Stimulated activated CD4-positive, alpha-beta T cell treated with anti-CD3 and anti-CD28 coated beads, Interleukin-12 subunit alpha, Interleukin-12 subunit beta, amount 100 ng/mL, for 4 hours (primary cell): ENCODE measurements at places on chromosomes 11 and 22.

DNA sequence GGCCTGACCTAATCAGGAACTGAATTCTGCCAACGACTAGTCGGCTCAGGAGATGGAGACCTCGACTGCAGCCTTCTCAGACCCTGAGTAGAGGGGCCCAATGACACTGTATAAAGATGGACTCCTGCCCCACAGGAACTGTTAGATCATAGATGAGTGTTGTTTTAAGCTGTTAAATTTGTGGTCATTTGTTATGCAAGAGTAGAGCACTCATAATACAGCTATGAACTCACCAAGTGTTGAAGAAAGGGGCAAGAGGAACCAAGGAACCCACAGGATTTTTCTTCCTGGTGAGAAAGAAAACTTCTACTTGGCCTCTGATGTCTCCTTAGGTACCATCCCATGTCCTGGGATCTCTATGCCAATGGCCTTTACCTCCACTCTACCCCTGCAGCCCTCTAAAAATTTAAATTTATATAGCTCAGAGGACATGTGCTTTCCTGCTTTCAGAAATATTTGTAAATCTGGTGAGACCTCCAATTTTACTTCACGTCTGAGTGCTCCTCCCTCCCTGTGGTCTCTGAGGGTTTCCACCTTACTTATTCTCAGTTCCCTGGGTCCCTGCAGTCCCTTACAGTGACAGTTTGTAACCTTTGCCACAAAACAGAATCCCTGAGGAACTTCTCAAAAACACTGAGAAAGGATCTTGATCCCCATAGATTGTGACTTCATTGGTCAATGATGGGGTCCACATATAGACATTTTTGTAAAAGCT lies 256.3 kb upstream of the ARHGAP20 start:
- no peak for DNase-seq

GRCh38 chr22:46087816-46088277 lies 62.5 kb upstream of the PPARA start:
- DNase-seq: no peak

DNA sequence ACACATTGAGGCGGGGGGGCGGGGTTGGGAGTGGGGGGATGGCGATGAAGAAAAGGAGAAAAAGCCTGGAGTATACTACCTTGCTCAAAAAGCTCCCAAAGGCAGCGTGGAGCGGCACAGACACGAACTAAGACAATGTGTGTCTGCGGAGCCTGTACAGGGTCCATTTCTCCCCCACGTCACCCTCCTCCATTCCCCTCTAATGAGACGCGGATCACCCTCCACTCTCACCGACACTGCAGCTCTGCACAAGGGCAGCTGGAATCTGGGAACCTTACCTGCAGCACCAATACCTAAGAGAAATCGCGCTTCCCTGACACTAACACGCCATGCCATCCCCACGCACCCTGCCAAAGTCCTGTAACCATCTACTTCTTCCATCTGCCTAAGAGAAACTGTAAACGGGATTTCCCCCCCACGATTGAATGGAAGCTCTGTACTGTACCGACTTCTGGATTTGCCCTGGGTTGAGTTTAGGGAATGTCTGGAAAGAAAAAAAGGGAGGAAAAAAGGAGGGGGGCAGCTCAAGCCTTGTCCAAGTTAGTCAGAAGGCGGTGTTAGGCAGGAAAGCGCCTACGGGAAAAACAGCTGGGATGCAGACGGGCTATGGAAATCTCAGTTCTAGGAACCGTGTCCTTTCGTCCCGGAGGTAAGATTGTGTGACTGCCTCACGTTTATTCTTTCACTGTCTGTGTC lies 125.7 kb upstream of the C11orf58 start:
- no peak for DNase-seq

GRCh38 chr11:2991452-2992233 lies 486 bp downstream of the NAP1L4 start:
- no peak for DNase-seq

DNA sequence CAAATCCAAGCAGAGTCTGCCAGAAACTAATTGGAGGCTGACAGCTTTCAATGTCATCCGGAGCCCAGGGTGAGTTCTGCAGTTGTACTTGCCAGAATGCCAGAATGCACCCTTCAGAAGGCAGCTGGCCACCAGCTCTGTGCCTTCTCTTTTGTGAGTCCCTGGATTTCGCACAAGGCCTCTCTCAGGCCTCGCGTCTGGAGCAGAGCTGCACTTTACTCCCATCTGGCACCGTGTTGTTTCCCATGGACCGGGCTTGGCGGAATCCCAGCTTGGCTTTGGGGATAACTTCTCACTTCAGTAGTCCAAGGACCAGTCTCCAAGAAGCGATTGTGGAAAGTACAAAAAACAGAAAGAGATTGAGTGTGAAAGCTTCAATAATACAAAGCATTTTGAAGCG lies 451.3 kb upstream of the KIRREL3 start:
- no peak for DNase-seq

DNA sequence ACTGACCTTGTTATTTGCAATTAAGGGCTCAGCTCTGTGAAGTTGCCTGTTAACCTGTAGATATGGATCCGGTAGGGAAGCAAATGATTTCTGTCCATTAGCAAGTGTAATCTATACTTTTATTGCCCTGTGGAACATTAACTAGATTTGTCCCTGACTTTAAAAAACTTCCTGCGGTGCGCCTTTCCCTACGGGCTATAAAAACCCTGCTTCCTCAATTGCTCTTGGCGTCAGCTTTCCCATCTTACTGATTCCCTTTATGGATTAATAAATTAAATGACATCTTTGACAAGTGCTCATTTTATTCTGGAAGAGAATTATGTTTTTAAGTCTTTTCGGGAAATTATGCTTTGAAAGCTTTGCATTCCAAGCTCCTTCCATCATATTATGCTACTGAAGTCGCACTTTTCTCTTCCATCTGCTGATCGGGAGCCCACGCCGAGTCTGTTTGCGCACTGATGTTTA lies 18.3 kb upstream of the CLMP start:
- no peak for DNase-seq

- no peak for DNase-seq
These were observed 107.6 kb downstream of the MED15 start for GRCh38 chr22:20615021-20615420.

DNA sequence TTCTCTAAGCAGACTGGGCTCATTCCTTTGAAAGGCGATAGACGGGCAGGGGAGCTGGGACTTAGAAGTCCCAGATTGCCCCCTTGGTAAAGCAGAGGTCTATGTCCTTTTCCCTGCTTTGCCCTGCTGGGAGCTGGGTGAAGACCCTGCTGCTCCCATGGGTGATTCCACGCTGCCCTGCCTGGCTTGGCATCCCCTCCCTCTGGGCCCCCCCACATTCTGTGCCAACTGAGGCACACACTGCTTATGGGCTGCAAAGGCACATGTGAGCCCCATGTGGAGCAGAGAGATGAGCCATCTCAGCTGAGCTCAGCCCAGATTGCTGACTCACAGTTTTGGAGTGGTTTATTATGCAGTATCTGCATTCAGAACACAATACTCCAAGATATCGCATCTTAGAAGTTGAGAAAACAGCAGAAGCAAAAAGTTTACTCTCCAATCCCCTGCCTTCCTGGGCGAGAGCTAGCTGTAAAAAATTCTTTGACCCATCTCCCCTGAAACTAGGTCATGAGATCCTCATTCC lies 127.2 kb downstream of the ST3GAL4 start:
- DNase-seq: no peak

- no peak for DNase-seq
These were observed 68.7 kb downstream of the ISX start for GRCh38 chr22:35134637-35135036.

GRCh38 chr22:38203090-38203810 lies 1.5 kb downstream of the MAFF start:
- no peak for DNase-seq

DNA sequence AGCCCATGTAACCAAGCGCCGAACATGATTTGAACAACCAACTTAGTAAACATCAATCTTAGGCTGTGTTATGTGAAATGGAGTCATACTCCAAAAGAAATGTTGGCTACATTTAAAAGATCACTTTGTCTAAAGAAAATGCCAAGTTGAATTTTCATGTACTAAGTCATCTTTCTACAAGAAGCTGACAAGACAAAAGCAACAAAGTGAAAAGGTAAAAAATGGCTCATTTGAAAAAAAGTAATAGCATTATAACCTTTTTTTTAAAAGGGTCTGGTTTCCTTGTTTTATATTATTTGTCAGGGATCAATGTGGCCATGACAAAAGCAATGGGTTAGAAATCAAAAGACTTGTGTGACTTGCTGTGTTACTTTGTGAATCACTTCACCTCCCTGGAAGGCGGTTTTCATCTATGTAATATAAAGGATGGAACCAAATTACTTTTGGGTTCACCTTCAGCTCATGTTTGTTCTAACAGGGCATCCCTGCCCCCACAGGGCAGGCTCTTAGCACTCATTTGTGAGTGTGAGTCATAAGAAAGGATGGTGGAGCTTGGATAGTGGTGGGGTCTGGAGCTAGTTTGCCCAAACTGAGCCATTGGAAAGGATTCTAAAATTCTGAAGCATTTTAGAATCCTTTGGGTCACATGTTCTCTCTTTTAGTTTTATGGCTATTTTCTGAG lies 131.9 kb upstream of the MTMR2 start:
- no peak for DNase-seq
